ENCODE measurements at places on chromosomes 4 and X.

DNA sequence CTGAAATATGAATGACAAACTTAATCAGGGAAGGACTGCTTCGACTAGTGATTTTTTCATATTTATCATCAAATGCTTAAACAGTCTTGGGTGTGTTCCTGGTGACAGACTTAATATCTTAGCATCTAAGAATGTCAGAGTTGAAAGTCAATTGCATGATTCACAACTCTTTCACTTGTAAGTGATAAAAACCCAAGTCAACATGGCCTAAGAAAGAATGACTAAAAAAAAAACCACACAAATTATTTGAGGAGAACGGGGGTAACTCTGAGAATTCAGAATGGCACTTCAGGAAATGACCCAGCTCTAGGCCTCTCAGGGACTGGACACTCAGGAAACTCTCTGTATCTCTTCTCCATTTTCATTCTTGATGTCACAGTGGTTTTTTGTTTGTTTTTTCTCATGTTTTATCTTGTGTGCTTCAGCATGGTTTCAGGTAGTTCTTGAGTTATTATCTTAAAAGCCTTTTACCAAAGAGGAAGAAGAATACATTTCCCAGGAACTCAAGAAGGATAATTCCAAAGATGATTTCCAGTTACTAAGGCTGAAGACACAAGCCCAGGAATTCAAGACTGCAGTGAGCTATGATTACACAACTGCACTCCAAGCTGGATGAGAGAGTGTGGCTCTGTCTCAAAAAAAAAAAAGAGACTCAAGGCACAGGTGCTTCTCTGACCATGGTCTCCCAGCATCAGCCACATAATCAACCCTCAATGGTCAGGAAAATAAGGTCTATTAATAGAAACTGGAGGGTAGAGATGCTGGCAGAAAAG, 1697.8 kb upstream of the IGFBP7 start:
- no peak for DNase-seq

DNA sequence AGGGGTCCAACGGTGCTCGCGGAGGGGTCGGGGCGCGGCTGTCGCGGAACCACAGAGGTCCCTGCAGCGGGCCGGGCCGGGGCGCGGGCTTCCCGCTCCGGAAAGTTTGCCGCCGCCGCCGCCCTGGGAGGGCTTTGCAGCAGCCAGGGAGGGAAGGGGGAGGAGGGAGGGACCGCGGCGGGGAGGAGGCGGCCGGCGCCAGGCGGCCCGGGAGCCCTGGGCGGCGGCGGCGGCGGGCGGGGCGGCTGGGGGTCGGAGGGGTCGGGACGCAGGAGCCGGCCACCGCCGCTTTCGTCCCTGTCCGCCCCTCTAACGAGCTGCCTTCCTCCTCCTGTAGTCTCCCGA, 375 bp downstream of the FGFR3 start:
- DNase-seq, result no peak

- no peak for DNase-seq
Observed at GRCh38 chr4:76430519-76431388, 4.3 kb upstream of the SHROOM3 start.

- DNase-seq, result no peak
Observed at GRCh38 chr4:155908187-155909139, 5.0 kb downstream of the TDO2 start.

GRCh38 chr4:170868170-170868569, 778.4 kb upstream of the AADAT start:
- no peak for DNase-seq

DNA sequence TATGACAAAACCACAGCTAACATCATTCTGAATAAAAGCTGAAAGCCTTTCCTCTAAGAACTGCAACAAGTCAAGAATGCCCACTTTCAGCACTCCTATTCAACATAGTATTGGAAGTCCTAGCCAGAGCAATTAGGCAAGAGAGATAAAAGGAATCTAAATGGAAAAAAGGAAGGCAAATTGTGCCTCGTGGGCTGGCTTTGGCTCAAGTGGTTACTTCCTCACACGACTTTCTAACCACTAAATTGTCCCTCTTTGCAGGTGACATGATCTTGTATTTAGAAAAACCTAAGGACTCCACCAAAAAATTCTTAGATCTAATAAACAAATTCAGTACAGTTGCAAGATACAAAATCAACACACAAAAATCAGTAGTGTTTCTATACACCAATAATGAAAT, 57.2 kb downstream of the SCML2 start:
- DNase-seq, result no peak

GRCh38 chrX:138982365-138982764, 270.8 kb upstream of the FGF13 start:
- DNase-seq, result no peak

DNA sequence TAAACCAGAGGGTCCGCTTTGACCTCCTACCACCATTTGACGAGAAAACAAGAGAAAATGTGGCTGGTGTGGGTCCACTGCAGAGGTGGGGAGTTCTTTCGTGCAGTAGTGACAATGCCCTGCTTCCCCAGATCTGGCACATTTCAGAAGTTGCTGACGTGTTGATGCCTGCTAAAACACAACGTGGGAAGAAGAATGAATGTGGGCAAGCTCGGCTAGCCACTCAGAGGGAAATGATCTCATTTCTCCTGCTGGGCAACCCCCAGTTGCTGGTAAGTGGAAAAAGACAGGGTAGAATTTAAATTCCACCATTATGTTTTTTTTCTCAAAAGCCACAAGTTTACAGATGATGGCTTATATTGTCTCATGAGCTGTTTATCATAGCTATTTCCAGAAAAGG, 77.9 kb downstream of the LUZP4 start:
- DNase-seq, result no peak

- DNase-seq, result no peak
Observed at GRCh38 chr4:114208574-114209151, 229.2 kb upstream of the ARSJ start.

DNA sequence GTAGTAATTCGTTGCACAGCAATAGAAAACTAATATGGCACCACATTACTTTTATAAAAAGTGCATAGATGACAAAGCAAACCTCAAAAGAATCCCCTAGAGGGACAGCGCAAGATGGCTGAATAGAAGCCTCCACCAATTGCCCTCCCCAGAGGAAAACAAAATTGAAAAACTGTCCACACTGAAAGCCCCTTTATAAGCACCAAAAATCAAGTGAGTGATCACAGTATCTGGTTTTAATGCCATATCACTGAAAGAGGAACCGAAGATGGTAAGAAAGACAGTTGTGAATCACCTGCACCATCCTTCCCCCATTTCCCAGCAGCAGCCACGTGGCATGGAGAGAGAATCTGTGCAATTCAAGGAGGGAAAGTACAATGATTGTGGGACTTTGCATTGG, 522.2 kb downstream of the GLUD2 start:
- no peak for DNase-seq

DNA sequence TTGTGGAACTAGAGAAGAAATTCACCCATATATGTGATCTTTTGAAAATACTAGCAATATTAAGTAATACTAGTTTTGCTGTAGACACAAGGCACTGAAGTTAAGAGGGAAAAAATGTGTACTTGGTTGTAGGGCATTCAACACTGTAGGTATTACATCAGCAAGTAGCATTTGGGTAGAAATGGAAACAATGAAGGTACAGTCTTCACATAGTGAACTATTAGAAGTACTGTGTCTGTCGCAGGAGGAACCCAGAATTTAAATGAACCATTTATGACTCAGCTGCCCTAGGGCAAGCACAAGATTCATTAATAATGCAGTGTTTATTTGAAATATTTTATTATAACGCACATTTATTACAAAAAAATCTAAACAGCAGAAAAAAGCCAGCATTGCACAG, 572.7 kb upstream of the TENM3 start:
- DNase-seq, result no peak

DNA sequence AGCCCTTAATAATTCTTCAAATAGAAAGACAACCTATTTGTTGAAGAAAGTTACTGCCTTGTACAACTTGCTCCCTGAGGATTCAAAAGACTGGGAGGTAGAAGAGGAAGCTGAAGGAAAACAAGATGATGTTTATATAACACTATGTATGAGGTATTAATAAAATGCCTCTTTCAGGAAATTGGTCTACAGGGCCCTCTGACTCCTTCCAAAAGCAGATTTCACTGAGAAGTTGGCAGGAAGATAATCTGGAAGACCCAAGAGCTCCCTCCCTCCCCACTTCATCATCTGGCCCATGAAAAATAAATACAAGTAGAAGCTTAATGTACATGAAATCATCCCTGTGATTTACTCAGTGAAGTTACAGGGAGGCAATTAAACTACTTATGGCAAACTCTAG, 107.5 kb upstream of the MAGEC2 start:
- DNase-seq, result no peak

GRCh38 chrX:37959212-37960021, 46.9 kb upstream of the SYTL5 start:
- no peak for DNase-seq

- no peak for DNase-seq
Observed at GRCh38 chr4:184668511-184669114, 19.1 kb downstream of the PRIMPOL start.

DNA sequence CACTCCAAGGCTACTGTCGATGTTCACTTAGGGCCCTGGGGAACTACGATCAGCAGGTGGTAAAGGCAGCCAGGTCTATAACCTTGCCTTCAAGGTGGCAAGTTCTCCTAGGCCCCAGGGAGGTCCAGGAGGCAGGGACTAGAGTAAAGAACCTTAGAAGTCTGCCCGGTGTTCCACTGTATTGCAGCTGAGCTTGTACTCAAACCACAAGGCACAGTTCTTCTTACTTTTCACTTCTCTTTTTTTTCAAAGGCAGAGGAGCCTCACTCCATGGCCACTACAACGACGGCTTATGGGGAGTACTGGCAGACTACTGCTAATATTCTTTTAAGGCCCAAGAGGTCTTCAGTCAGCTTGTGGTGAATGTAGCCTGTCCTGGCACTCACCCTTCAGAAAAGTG, 78.8 kb upstream of the GPR174 start:
- no peak for DNase-seq

- no peak for DNase-seq
Observed at GRCh38 chr4:111937368-111937767, 207.9 kb upstream of the FAM241A start.
